ENCODE measurements at places on chromosomes 3 and 15. TPM values are rescaled to one million over a fixed set of nuclear protein-coding genes. Genes with fewer than 3 reads are reported as not detected.
A peak's percentile ranks its signal among the peaks of the same experiment; 100 is the strongest.

DNA sequence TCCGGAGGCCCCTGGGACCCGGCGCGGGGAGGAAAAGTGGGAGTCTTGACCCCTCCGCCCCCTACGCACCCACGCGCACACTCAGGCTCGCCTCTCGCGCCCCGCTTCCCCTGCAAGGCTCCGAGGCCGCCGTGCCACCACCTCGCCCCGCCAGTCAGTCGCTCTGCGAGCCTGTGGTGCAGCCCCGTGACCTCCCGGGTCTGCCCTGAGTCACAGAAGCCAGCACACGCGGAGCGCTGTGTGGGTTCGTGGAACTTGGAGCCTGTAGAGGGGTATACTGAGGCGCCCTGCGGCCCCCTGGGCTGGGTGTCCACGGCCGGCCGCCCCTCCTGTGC, 380 bp upstream of the ALS2CL start:
- no peak overlapping the region for H3K4me3 ChIP-seq
- DNase-seq = no peak
- H3K27me3 ChIP-seq = peaks cover 6% of the 10 kb centered on the region
- peaks cover 5% of the 10 kb centered on the region for H3K4me1 ChIP-seq
- no peaks in the 10 kb centered on the region for H3K36me3 ChIP-seq

The SRGAP3 gene
- 41.7 TPM for total RNA-seq

The NAALADL2 gene
- total RNA-seq = 5.8 TPM

The CHRNA3 gene
- total RNA-seq = 19.2 TPM

The STRA6 gene
- total RNA-seq = 158 TPM

GRCh38 chr3:37072892-37073291, 79.6 kb downstream of the MLH1 start:
- H3K27ac ChIP-seq = no peak overlapping the region
- H3K4me3 ChIP-seq = no peak overlapping the region
- H3K4me1 ChIP-seq = peaks cover 15% of the 10 kb centered on the region
- H3K36me3 ChIP-seq = peaks cover 43% of the 10 kb centered on the region
- DNase-seq = no peak
- no peaks in the 10 kb centered on the region for H3K27me3 ChIP-seq

- no peaks in the 10 kb centered on the region for H3K36me3 ChIP-seq
- peaks cover 50% of the 10 kb centered on the region for H3K4me1 ChIP-seq
- peak overlapping the region; percentile 75 for H3K4me3 ChIP-seq
- DNase-seq = no peak
- H3K27me3 ChIP-seq = no peaks in the 10 kb centered on the region
These were observed 88.2 kb upstream of the STT3B start for GRCh38 chr3:31444220-31445142.

The COL6A6 gene
- total RNA-seq = 6.3 TPM

The RLBP1 gene
- total RNA-seq = not detected

- H3K27me3 ChIP-seq = no peaks in the 10 kb centered on the region
- no peaks in the 10 kb centered on the region for H3K36me3 ChIP-seq
- no peak overlapping the region for H3K27ac ChIP-seq
- no peak overlapping the region for H3K4me3 ChIP-seq
These were observed 62.0 kb downstream of the ZNF445 start for GRCh38 chr3:44415421-44415820.

GRCh38 chr3:111616417-111617105, 21.4 kb upstream of the ZBED2 start:
- H3K4me1 ChIP-seq = no peaks in the 10 kb centered on the region
- H3K27ac ChIP-seq = no peak overlapping the region
- no peaks in the 10 kb centered on the region for H3K27me3 ChIP-seq
- H3K4me3 ChIP-seq = no peak overlapping the region

The MUC20 gene
- total RNA-seq = 19.7 TPM

DNA sequence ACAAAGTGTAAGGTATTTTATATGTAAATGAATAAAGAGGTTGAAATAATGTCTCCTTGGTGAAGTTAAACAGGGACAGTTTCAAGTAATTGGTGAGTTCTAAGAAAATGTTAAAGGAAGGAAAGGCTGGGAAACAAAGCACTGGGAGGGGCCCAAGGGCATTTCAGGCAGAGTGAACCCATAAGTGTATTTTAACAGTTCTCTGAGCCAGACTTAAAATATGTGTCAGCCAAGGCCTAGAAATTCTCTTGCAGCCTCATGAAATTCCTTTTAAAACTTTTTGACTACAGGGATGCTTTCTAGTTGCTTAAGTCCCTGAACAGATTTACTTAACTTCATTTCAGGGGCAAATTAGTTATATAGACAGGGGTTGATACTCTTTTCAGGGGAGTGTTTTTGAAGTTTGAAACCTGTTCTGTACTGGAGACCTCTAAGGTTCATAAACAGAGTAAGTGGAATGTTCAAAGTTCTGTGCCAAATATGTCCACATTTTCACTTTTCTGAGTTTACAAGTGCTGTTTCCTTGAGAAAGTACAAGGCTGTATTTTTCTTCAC, 77.6 kb downstream of the GALK2 start:
- peak overlapping the region; percentile 16 for H3K27ac ChIP-seq
- H3K36me3 ChIP-seq = peaks cover 49% of the 10 kb centered on the region
- H3K27me3 ChIP-seq = no peaks in the 10 kb centered on the region
- DNase-seq = no peak
- no peaks in the 10 kb centered on the region for H3K4me1 ChIP-seq

The LTK gene
- total RNA-seq = 0.51 TPM

The SNRPA1 gene
- total RNA-seq = 80.3 TPM

The CYP1A1 gene
- 410 TPM for total RNA-seq

The C3orf85 gene
- 2.3 TPM for total RNA-seq

The CCDC54 gene
- total RNA-seq = not detected

GRCh38 chr15:88438181-88438580, 29.0 kb downstream of the MRPL46 start:
- no peaks in the 10 kb centered on the region for H3K4me1 ChIP-seq
- H3K4me3 ChIP-seq = no peak overlapping the region
- no peak overlapping the region for H3K27ac ChIP-seq
- no peaks in the 10 kb centered on the region for H3K36me3 ChIP-seq

GRCh38 chr15:87523516-87523915, 733.0 kb downstream of the NTRK3 start:
- H3K4me3 ChIP-seq = no peak overlapping the region
- no peaks in the 10 kb centered on the region for H3K36me3 ChIP-seq

- no peaks in the 10 kb centered on the region for H3K27me3 ChIP-seq
- H3K27ac ChIP-seq = no peak overlapping the region
- no peak for DNase-seq
- H3K4me3 ChIP-seq = no peak overlapping the region
- H3K4me1 ChIP-seq = peaks cover 4% of the 10 kb centered on the region
These were observed 104.0 kb downstream of the NR1I2 start for GRCh38 chr3:119885746-119886530.

- H3K4me1 ChIP-seq = peaks cover 13% of the 10 kb centered on the region
- no peak overlapping the region for H3K4me3 ChIP-seq
- no peak overlapping the region for H3K27ac ChIP-seq
- H3K36me3 ChIP-seq = no peaks in the 10 kb centered on the region
- H3K27me3 ChIP-seq = no peaks in the 10 kb centered on the region
These were observed 14.0 kb upstream of the SPINK8 start for GRCh38 chr3:48347500-48347899.

The ST3GAL6 gene
- total RNA-seq = 21.9 TPM

DNA sequence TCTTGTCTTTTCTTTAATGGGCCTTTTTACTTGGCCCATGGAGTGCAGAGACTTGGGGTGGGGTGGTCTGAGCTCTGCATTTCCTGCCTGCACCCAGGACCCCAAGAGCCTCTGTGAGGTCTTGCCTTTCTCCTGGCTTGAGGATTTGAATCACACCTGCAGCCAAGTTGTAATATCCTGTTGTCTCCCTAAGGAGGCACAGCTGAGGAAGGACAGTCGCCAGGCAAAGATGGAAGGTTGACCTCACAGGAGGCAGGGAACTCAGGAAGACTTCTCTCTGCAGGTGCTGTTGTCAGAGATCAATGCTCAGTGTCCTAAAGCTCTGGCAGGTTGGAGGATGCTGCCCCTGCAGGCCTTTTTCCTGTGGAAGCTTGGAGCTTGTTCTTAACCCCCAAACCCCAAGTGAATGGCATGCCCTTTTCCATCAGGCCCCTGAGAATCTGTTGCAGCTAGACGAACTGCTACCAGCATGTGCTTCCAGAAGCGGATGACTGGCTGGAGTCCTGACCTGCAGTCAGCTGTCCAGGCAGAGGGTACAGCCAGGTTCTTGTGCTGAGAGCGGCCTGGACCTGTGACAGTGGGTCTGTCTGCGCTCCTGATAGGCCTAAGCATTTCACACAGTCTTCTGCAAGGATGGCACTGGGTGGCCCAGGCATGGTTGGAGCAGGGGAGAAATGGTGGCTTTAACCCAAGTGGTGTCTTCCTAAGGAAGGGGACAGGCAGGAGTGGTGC, 120.0 kb downstream of the EEFSEC start:
- H3K4me1 ChIP-seq = peaks cover 33% of the 10 kb centered on the region
- no peaks in the 10 kb centered on the region for H3K27me3 ChIP-seq
- H3K27ac ChIP-seq = no peak overlapping the region

The SELENOT gene
- total RNA-seq = 92.7 TPM

DNA sequence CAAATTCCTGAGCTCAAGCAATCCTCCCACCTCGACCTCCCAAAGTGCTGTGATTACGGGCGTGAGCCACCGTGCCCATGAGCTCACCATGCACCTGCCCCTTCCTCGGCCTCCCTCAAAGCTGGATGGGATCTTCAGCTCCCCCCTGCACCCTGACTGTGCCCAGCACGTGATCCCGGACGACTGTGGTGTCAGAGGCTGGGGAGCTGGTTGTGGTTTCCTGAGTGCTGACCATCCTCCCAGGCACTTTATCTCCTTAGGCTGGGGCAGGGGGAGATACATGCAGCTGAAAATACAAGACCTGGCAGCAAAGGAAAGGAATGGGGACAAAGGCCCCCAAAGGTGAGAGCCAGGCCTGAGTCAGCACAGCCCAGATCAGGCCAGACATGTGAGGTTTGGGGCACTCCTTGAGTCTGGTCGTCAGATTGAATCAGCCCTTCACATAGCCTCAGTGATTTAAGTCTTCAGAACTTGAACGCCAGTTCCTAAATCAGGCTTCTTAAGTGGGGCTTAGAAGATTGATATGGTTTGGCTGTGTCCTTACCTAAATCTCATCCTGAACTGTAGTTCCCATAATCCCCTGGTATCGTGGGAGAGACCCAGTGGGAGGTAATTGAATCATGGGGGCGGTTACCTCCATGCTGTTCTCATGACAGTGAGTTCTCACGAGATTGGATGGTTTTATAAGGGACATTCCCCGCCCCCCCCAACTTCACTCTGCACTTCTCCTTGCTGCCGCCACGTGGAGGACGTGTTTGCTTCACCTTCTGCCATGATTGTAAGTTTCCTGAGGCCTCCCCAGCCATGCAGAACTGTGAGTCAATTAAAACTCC, 35.8 kb downstream of the PRKCD start:
- peaks cover 14% of the 10 kb centered on the region for H3K27me3 ChIP-seq
- no peak for DNase-seq
- H3K36me3 ChIP-seq = no peaks in the 10 kb centered on the region
- H3K4me1 ChIP-seq = peaks cover 17% of the 10 kb centered on the region
- H3K27ac ChIP-seq = no peak overlapping the region

DNA sequence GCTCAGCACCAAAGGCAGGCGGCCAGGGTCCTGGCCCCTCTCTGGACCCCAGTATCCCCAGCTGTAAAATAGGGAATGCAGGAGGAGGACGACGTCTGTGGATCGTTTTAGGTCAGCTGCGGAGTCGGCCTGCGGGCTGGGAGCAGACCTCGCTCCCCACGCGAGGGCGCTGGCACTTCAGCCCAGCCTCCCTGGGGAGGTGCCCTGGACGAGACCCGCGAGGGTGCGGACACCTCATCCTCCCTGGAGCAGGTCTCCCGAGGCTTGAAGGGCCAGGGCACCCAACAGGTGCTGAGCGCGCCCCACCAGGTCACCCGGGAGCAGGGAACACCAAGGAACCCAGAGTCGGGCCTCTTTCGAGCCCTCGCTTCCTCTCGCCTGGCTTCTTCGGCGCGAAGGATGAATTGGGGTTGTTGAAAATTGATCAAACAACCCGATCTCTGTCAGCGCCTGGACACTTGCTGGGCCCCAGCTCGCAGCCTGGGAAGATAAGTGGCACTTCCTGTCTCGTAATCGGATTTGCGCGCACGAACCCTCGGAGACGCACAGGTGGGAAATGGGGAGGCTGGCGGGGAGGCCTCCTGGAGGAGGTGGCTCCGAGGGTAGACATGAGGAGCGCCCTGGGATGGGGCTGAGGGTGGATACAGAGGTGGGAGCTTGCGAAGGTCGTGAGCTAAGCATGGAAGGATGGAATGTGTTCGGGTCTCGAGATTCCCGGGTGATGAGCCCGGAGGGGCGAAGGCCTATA, 588 bp upstream of the VIPR1 start:
- peak; percentile 70 for DNase-seq
- no peaks in the 10 kb centered on the region for H3K36me3 ChIP-seq
- peak overlapping the region; percentile 90 for H3K4me3 ChIP-seq
- H3K27ac ChIP-seq = no peak overlapping the region
- peaks cover 70% of the 10 kb centered on the region for H3K27me3 ChIP-seq
- H3K4me1 ChIP-seq = peaks cover 10% of the 10 kb centered on the region

DNA sequence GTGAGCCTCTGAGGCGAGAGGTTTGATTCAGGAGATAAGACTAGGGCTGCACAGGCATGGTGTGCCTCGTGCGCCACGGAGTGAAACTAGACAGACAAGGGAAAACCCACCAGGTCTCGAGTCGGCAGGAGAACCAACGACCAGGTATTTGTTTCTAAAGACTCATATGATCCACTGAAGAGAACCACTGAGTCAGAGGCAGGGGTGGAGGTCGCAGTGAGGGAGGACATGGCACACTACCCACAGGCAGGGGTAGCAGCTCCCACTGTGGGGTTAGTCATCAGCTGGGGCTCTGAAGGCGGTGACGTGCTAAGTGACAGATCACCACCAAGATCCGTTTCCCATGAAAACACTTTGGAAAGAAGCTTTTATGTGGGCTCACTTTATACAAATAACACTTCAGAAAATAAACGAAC, 45.7 kb downstream of the CHSY1 start:
- peaks cover 69% of the 10 kb centered on the region for H3K4me1 ChIP-seq
- no peak overlapping the region for H3K4me3 ChIP-seq
- H3K36me3 ChIP-seq = peaks cover 10% of the 10 kb centered on the region

DNA sequence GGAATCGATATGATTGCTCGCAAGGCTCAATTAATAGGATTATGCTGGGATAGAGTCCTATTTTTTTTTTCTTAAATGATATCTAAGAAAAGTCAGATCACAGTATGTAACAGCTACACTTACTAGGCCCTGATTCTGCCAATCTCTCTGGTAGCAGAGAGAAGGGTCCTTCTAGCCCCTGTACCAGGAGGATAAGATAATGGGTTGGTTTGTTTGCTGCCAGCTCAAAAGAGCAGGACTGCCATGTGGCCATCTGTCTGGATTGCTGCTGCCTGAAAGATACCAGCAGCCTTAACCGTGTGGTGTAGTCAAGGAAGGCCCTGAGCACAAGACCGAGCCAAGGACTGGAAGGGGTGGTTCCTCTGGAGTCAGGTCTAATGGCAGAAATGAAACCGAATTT, 236.4 kb downstream of the KLF13 start:
- no peaks in the 10 kb centered on the region for H3K27me3 ChIP-seq
- DNase-seq = no peak
- no peak overlapping the region for H3K27ac ChIP-seq
- H3K36me3 ChIP-seq = peaks cover 5% of the 10 kb centered on the region
- H3K4me3 ChIP-seq = no peak overlapping the region

Measured in type B pancreatic cell (in vitro differentiated cells).